Stimulated activated naive CD8-positive, alpha-beta T cell treated with anti-CD3 and anti-CD28 coated beads, Interleukin-15, amount 100 ng/mL, for 72 hours (primary cell): ENCODE measurements at places on chromosomes 1 and 21.

DNA sequence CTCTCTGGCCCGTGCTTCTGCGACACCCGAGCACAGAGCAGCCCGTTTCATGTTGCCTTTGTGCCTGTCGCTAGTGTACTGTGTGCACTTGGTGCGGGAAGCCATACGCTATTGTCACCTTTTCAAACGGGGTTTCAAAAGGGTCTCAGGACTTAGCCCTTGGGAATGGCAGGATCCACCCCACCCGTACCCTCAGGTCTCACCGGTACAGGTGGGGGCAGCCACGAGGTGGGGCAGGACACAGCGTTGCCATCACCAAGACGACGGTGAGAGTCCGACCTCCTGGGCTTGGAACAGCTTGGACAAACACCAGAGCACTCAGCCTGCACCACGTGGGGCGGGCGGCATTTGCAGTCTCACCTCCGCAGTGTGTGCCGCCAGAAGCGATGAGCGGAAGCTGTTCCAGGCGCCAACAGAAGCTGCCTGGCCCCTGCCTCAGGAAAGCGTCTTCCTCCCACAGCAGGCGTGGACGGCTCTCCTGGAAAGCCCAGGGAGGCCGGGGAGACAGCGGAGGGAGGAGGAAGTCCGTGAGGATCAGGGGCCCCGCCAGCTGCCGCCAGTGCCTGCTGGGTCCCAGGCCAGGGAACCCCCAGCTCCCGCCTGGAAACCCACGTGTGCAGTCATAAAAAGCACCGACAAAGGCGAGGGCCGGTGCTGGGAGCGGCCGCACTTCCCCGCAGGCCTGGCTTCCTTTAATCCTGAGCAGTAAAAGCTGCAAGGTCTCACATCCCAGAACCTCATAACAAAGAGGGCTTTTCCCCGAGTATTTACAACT is 131.3 kb upstream of the ARHGEF16 start:
- DNase-seq = no peak

- DNase-seq = no peak
Observed at GRCh38 chr1:14094611-14095400, 394.8 kb downstream of the PRDM2 start.

- no peak for DNase-seq
Observed at GRCh38 chr21:28229814-28230213, 762.9 kb downstream of the LTN1 start.

DNA sequence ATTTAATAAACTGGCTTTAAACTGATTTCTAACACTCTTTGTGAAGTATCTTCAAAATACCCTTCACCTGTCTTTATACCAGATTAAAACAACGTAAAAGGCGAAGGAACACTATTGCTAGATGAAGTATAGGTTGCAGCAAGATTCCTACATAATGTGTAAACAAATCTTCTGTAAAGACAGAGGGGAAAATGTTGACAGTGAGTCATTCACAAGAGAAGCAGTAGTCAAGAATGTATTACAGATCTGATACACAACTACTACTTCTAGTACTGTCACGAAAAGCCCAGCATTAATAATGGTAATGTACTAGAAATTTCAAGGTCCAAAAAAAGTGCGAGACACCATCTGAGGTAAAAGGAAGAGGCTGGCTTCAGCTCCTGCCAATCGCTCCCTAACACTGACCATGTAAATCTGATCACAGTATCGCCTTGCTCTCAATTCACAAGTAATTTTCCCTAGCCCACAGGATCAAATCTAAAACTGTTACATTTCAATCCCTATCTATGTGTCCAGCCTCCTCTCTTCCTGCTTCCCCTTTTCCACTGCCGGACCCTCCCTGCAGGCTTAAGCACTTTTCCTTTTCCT is 290.4 kb downstream of the AKT3 start:
- DNase-seq = no peak

- DNase-seq = no peak
Observed at GRCh38 chr21:37534431-37534830, 167.9 kb downstream of the DYRK1A start.

DNA sequence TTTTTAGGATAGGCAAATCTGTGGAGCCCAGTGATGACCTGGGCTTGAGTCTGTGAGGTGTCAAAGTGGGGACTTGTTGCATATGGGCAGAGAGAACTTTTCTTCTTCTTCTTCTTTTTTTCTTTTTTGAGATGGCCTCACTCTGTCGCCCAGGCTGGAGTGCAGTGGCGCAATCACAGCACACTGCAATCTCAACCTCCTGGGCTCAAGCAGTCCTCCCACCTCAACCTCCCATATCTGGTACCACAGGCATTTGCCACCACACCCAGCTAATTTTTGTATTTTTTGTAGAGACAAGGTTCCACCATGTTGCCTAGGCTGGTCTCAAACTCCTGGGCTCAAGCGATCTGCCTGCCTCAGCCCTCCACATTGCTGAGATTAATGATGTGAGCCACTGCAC is 80.3 kb downstream of the RD3 start:
- no peak for DNase-seq

- no peak for DNase-seq
Observed at GRCh38 chr1:95407131-95407885, 173.3 kb downstream of the RWDD3 start.

DNA sequence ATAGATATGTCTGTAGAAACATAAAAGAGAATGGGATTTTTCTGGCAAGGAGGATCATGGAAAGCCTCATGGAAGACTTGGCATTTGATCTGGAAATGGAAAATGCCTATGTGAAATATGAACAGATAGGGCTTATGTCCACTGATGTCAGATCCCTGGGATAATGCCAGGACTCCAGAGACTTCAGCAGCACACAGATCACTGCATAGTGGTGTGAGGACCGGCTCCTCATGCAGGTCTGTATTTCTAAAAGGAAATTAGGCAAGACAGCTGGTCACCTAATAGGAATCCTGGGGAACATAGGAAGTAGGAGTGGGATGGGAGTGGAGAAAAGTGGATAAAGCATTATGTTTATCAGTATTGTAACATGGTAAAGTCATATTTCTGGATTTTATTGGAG is 56.8 kb upstream of the IPO9 start:
- no peak for DNase-seq

DNA sequence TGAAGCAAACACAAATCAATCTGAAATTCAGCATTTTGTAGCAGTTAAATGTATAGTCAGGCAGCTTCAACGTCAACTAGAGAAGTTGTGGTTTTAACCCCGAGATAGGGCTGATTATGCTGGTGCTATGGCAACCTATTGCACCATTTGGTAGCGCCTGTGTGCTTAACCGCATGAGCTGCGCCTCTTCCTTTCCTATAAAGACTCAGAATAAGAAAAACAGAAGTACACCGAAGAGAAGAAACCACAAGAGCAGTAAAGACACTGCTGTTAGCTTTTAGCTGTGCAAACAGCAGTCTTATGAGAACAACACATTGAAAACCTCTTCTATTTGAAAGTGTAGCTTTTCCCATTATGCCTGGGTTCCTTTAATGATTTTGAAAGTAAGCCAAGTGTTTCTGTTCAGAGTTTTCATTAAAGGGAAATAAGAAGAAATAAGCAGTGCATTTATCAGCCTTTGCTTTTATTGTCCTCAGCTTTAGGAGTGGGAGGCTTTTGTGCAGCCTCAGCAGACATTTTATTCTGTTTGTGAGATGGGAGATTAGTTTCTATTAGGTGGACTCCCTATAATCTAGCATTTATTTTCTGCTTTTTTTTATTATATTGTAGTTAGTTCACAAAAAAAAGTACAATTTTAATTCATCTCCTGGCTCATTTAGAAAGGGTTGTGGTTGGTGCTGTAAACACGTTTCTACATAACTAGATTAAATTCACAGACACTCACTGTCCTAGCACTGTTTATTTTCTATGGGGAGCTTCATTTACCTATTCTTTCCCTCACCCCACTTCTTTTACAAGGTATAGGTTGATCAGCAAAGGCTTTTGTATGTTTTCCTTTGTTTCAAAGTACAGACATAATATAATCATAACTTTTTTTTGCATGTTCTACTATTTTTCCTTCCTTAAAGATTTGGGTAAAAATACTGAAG is 43.3 kb downstream of the PTPRC start:
- peak; percentile 72 for DNase-seq

- no peak for DNase-seq
Observed at GRCh38 chr1:150626150-150626549, 3.3 kb downstream of the ENSA start.

- no peak for DNase-seq
Observed at GRCh38 chr21:23890652-23891051, 1716.6 kb downstream of the MRPL39 start.

- DNase-seq = peak; percentile 62
Observed at GRCh38 chr21:42009018-42009830, 936 bp downstream of the ZBTB21 start.

- DNase-seq = no peak
Observed at GRCh38 chr1:204726478-204726877, 40.9 kb upstream of the LRRN2 start.

GRCh38 chr1:79363430-79363829 is 356.9 kb upstream of the ADGRL4 start:
- no peak for DNase-seq

DNA sequence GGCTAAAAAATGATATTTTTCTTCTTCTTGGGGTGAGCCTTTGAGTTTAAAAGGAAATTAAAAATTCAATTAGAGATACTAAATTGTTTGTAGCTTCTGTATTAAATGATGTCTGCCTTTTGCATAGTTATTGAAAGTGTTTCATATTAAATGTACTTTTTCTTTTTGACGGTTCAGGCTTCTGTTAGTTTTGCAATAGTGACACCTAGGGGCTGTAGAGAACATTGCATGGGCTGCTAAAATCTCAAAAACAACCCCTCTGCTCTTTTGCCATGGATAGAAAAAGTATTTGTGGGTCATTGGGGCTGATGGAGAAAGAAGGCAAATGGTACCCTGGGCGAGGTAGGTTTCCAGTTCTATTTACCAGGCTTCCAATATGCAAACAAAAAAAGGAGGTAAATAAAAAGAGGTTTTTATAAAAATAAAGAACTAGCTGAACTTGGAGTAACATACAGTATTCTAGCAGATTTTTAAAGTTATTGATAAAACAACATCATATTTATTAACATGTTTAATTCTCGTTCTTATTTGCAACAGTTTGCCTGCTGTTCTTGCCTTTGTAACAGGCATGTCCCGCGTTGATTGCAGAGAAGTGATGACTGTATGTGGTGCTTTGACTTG is 115.4 kb upstream of the HOOK1 start:
- DNase-seq = peak; percentile 21

GRCh38 chr1:180141381-180141934 is 13.2 kb upstream of the QSOX1 start:
- no peak for DNase-seq

GRCh38 chr1:92516574-92516973 is 29.8 kb upstream of the GFI1 start:
- DNase-seq = no peak

DNA sequence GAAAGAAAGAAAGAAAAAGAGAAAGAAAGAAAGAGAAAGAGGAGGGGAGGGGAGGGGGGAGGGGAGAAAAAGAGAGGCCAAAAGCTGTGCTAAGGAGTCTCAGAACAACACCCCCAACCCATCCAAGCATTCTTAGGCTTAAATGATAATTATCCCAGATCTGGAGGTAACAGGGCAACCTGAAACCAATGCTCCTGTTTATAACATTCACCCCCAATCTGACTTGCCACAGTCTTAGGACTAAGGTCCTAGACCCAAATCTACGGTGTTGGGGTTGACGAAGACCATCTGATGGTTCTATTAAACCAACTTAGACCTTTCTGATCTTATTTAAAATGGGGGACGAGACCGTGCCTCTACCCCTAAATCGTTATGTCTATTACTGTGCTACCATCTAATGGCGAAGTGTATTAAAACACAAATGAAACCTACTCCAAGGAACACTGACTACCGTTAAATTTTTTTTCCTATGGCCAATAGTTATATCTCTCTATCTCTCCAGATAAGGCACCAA is 119.3 kb upstream of the CDC42BPA start:
- DNase-seq = no peak

GRCh38 chr1:60904099-60904851 is 178.1 kb upstream of the NFIA start:
- no peak for DNase-seq

- DNase-seq = no peak
Observed at GRCh38 chr21:29130270-29130969, at the start of gene MAP3K7CL. Gene MAP3K7CL, plus strand, starts transcription at chr21:29130644. Its CDS starts 2,701 bp downstream, at chr21:29133345.

DNA sequence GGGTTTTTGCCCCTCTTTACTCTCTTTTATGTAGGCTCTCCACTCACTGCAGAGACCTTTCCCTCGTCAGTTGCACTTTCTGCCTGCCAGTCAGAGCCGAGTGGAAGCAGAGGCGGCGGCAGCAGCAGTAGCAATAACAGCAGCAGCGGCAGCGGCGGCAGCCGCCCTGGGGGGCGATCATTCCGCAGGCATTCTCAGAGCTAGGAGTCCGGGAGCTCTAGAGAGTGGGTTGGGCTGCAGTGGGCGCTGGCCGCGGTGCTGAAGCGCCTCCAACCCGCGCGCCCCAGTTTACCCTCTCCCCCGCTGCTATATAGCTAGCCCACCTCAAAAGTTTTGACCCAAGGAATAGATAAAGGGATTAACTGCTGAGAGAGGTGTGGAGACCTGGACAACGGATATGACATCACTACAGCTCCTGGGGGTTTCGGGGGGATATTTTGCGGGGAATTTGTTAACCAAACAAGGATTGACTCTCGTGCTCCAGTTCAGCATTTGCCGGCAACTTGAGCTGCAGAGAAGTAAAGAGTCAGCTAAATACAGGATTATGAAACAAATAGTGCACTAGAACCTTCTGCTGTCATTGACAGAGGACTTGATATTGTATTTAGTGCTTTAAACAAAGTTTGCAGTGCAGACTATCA is at the start of gene OLFM3:
Gene OLFM3 (minus strand): TSS at position 102 of the 641 bp plus-strand sequence.
- DNase-seq = no peak

- no peak for DNase-seq
Observed at GRCh38 chr1:2215329-2215728, 12.8 kb upstream of the SKI start.

- no peak for DNase-seq
Observed at GRCh38 chr1:47554901-47555300, 117.1 kb downstream of the FOXD2 start.

- DNase-seq = no peak
Observed at GRCh38 chr1:114670083-114671010, 498 bp upstream of the DENND2C start.

- DNase-seq = peak; percentile 66
Observed at GRCh38 chr1:183956559-183957188, 80.9 kb downstream of the COLGALT2 start.

GRCh38 chr1:79133774-79134364 is 127.3 kb upstream of the ADGRL4 start:
- DNase-seq = no peak

DNA sequence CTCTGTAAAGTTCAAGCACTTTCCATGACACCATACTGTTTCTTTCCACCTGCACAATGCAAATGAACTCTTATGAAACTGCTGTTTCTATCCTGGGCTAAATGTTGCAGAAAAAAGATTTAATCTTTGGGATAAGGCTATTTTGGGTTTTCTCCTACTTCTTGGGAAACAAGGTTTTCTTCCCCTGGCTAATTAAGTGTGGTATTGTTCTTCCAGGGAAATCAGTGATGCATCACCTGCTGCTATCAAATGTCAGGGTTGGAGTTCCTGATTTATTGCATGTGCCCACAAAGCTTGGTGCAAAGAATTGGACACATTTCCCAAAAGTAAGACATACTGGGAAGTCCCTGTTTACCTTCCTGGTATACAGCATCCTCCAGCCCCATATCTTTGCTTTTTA is 6.0 kb upstream of the RGS4 start:
- no peak for DNase-seq
